Activated CD4-positive, alpha-beta T cell treated with anti-CD3 and anti-CD28 coated beads, Interleukin-2, amount 10 ng/mL, durations not matched to agents 7 days and 5 days (primary cell): ENCODE measurements at places on chromosomes 3 and 15.

GRCh38 chr3:118927449-118927848 is 107.2 kb downstream of the IGSF11 start:
- no peak for DNase-seq

DNA sequence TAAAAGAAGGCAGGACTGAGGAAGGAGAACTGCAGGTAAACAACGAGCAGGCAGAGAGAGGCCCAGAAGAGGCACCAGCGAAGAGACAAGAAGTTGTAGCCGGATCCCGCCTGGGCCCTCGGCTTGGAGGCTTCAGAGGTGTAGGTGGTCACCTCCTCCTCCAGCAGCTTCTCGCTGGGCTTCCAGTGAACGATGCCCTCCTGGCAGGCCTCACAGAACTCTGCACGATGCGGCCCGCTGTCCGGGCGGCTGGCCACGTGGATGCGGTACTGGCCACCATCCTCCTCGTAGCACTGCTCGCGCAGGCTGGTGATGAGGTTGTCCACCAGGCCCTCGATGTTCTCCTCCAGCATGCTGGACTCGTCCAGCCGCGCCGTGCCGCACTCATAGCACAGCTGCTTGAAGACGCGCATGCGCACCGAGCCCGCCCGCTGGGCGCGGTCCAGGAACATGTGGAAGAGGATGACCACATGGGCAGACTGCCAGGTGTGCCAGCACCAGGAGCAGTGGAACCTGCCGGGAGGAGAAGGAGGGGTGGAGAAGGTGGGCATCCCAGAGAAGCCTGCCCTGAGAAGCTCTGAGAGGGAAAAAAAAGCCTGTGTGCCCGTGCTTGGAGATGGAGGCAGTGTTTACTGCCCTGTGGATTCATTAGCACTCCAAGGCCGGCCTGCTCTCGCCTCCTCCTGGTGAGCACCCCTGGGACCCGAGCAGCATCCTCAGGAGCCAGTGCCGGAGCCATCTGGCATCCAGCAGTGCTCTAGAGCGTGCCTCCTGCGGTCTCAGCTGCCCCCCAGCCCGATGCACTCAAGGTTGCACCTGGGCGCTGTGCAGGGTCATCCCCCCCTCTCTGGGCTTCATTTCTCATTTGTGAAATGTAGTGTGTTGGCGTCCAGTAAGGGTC is 3.6 kb downstream of the RTP2 start:
- no peak for DNase-seq

DNA sequence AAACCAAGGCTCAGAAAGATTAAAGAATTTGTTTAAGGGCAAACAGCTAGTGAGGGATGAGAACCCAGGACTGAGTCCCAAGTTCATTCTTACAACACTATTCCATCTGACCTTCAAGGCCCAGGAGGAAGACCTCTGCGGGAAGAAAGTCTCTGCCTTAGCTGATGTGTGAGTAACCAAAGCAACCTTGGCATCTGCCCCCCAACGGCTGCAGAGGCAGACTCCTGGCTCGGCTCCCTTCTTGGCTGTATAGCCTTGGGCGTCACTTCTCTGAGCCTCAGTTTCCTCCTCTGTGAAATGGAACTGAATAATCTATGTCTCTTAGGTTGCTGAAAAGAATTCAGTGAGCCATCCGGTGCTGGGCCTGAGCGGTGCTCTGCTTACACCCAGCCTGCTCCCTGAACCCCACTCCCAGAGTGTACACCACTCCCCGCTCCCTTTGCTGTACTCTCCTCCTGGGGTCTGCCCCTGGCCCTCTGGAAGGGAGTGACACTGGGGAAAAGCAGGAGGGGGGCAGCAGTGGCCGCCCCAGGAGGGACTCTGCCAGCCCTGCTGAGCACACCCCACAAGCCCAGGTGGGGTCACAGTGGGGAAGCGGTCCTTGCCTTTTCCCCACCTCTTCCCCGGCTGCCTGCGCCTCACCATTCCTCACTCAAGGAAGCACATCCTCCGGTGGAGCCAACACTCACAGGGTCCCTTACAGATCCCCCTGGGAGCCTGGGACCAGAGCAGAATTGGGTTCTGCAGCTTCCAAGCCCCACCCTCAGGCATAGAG is 97.3 kb downstream of the IQSEC1 start:
- DNase-seq, result no peak

GRCh38 chr15:88650556-88650955 is 11.7 kb downstream of the ISG20 start:
- DNase-seq, result no peak

DNA sequence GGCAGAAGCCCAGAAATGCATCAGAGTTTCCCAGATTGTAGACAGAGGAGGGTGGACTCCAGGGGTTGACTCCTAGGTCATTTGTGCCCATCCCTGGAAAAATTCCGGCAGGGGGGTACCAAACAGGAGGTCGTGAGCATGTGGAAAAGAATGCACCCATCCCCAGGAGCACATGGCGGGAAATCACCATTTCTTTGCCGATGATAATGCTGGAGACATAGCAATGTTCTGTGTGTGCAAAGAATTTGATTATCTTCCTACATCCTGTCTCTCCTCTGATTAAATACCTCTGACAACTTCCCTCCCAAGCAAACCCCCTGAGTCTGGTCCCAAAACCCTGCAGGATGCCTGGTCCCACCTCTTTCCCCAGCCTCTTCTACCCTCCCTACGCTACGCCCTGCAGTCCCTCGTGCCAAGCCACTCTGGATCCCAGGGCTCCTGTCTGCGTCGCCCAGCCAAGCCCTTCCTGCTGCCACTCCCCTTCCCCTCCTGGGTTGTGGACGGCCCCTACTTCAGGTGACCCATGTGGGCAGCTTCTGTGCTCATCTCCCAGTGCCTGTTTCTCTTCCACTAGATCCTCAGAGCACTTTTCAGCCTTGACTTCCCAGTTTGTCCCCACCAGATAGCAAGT is 15.8 kb downstream of the WNT7A start:
- DNase-seq, result no peak

DNA sequence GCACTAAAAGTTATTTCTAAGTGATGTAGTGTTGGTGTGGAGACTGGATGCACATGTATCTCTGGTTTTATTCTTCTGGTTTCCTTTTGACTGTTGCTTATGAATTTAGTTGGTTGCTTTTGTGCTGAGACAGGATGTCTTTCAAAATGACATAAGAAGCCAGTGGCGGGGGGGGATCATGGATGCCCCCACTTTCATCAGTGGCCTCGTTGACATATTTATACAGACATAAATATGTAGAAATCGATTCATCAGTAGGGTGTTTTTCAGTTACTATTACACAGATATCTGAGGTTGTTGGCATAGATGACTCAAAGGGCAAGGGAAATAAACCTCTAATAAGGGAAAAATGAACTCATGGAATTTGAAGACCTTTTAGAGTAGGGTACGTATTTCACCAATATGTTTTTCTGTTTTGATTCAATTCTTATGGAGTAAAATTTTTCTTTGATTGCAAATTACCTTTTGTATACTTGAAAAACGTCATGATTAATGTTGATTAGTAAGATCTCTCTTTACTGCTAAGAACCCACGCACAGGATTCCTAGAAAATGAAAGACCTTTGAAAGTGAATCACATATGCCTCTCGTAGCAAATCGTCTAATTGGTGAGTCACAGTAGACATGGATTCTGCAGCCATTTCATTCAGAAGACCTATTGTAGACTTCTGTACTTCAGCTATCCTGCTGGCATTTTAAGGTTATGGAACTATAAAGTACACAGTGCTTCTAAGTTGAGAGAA is 97.4 kb upstream of the RBMS3 start:
- DNase-seq, result no peak

DNA sequence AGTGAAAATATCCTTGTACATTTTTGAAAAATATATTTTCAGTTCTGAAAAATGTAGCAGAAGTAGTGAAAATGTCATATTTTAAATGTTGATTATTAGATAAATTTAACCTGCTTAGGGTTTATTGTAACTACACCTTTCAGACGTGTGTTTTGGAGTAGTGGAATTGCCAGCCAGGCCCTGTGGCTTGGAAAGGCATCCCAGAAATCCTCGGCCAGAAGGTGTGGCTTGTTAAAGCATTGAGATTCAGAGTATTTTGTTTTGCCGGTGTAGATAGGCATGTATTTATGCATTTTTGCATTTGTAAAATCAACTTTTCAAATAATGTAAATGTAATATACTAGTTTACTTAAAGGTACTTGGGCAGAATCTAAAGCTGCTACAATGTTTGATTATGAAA is 7.0 kb downstream of the EBLN2 start:
- DNase-seq, result no peak

DNA sequence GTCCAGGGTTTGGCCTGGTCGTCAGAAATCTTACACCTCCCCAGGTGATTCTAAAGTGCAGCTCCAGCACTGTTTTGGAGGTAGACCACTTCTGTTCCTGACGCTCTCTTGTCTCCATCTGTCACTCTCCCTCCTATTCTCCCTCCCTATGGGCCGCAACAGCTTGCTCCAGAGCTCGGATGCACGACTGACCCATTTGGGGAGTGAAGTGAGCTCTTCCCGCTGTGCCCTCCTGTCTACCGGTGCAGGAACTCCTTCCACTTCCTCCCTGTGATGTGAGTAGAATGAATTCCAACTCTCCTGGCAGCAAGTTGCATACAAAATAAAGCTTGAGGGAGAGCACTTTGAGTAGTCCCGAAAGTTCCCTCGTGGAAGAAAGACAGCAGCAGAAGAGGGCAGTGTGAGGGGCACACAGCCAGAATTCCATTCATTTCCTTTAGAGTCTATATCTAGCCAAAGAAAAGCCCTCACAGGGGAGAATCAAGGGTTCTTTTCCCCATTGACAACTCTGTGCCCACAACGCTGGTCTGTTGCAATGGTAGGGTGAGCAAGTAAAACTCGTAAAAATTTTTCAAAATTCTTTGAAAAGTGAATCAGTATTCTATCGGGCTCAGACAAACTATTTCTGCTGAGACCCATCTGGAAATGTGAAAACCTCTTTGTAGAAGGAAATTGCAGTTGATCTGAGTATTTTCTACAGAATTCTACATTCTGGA is 39.9 kb upstream of the BDH1 start:
- DNase-seq, result no peak

GRCh38 chr15:33138000-33138399 is 56.5 kb downstream of the FMN1 start:
- DNase-seq, result no peak

GRCh38 chr3:185715091-185715490 is 109.8 kb downstream of the IGF2BP2 start:
- DNase-seq, result no peak

- DNase-seq, result no peak
Observed at GRCh38 chr3:56742887-56743286, 58.9 kb downstream of the ARHGEF3 start.

DNA sequence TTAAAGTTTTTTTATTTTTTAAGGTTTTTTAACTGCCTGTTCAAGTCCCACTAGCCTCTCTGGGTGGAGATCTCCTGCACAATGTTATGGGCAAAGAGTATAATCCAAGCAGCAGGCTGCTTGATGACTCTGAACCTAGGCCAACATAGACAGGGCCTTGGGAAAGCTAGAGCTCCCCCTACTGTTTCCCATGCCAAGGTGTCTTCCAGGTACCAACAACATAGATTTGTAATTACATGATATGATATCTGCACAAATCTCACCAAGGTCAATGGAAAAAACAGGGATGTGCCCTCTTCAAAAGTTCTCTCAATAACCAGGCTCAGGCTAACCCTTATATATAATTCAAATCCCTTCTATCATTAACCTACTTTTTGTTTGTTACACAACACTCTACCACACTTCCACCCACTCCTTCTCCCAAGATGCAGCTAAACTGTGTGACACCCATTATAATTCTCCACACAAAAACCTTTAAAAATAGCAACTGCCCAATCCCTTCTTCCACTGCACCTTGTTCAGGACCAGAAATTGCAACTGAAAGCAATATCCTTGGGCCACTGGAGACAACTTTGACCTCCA is 43.8 kb downstream of the RBM15B start:
- peak; percentile 61 for DNase-seq

- no peak for DNase-seq
Observed at GRCh38 chr3:132538072-132538471, 59.0 kb upstream of the ACKR4 start.

- DNase-seq, result no peak
Observed at GRCh38 chr3:182760576-182761164, 32.6 kb upstream of the ATP11B start.
